NCI-H1930 (cell line): ENCODE measurements at places on chromosomes 3 and 15.

GRCh38 chr15:40150163-40150925 is 10.5 kb upstream of the BUB1B start:
- no peak for DNase-seq

- peak; percentile 68 for DNase-seq
Measured at GRCh38 chr3:168709073-168709472, 613.3 kb upstream of the GOLIM4 start.

- DNase-seq: no peak
Measured at GRCh38 chr3:55721716-55722484, 234.8 kb upstream of the WNT5A start.

DNA sequence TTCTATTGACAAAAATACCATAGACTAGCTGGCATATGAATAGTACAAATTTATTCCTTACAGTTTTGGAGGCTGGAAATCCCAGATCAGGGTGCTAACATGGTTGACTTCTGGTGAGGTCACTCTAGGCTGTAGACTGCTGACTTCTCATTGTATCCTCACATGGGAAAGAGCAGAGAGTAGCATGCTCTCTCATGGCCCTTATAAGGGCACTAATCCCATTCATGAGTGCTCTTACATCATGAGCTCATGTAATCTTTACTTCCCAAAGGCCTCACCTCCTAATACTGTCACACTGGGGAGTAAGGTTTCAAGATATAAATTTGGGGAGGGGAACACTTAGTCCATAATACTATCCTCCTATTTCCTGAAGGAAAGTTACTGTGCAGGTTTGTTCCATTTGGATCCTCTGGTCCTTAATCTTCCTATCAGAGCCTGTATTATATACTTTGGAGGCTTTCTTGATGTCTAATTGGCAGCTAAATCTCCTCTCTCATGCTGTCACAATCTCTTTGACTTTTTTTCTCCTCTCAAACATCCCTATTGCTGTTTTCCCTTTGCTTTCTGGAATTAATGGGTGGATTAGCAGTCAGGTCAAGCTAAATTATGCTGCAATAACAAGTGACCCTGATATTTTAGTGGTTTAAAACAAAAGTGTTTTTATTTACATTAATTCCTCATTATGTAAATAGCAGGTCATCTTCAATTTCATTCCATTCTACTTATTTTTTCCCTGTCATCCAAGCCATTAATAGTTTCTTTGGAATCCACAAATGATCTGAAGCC is 23.1 kb upstream of the LEKR1 start:
- DNase-seq: no peak

DNA sequence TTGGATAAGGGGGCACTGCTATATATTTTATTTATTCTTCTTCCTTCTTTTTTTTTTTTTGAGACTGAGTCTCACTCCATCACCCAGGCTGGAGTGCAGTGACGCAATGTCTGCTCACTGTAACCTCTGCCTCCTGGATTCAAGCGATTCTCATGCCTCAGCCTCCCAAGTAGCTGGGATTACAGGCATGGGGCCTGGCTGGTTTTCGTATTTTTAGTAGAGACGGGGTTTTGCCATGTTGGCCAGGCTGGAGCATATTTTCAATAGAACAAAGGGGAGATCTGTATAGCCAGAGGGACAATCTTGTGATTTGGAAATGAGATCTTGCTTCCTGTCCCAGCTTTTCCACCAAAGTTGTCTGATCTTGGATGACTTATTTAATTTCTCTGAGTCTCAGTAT is 133.1 kb upstream of the ABHD17C start:
- no peak for DNase-seq

DNA sequence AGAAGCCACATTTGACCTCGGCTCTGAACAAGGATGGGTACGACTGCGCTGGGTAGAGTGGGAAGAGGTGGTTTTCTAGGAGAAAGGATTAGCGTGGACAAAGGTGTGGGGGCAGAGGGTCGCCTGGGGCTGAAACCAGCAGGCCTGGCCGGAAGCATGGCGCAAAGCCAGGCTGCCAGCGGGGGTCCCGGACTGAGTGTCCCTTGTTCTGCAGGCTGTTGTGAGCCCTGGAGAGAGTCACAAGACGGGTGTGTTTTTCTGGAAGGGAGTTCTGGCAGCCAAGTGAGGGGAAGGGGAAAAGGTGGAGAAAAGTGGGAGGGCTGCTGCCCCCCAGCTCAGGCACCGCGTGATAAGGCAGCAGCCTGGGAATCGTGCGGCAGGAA is 98.5 kb upstream of the MEF2A start:
- DNase-seq: no peak

DNA sequence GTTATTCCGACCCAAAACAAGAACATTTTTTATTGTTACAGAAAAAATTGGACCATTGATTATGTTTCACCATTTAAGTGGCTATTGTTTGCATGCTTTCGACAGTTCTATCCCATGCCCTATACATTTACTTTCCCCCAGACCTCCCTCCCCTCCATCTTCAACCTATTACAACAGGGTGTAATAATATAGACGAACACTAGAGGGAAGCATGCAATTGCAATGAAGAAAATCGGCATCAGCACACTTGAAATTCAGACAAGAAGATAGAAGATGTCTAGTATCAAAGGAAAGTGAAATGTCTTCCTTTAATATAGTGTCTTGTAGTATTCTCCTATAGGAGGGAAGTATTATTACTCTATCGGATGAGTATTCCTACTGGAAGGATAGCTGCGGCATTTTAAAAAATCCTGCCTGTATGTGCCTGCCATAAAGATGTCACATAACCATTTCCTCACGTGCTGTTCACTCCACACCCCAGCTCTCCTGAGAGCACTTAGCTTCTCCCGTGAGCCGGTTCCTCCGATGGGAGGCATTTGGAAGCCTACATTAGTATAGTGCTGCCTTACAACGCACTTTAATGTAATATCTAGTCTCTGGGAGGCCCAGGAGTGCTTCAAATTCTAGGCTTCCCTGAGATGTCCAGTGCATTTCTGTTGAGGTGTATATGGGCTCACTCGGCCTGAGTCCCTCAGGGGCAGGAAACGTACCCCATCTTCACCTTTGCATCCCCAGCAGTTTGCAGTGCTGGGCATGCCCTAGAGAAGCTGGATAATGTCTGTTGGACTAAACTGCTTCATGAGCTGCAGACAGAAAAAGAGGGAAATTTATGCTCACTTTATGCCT is 17.8 kb upstream of the ERICH6 start:
- peak; percentile 32 for DNase-seq

- no peak for DNase-seq
Measured at GRCh38 chr15:83112233-83112955, 4.9 kb downstream of the TM6SF1 start.

GRCh38 chr3:64828276-64828675 is 140.5 kb upstream of the ADAMTS9 start:
- DNase-seq: no peak

DNA sequence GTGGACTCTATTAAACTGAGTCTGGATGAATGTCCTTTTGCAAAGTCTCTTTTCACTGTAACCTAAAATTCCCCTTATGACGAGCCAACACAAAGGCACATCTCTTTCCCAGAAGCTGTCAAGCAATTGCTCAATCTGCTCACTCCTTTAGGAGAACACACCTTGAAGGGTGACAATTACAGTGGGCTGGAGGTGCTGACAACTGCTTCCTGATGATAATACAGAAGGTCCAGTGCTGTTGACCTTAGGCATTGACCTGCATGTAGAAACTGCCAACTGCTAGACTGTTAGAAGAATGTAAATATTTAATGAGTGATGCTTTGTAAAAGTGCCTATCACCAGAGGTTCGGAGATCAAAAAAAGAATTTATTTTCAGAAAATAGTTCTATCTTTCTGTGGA is 757.7 kb downstream of the GRM7 start:
- no peak for DNase-seq

DNA sequence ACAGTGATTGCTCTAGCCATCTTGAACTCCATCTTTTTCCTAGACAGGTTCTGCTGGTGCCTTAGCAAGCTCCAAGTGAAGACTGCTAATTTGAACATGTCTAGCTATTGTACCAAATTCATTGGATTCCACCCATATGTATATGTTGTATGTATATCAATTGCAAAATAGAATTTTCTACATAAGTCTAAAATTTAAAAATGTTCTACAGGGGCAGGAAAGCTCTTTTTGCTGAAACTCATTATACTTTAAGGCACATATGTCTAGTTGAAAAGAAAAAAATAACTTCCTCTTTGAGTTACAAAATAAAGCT is 845.3 kb downstream of the MCTP2 start:
- no peak for DNase-seq

DNA sequence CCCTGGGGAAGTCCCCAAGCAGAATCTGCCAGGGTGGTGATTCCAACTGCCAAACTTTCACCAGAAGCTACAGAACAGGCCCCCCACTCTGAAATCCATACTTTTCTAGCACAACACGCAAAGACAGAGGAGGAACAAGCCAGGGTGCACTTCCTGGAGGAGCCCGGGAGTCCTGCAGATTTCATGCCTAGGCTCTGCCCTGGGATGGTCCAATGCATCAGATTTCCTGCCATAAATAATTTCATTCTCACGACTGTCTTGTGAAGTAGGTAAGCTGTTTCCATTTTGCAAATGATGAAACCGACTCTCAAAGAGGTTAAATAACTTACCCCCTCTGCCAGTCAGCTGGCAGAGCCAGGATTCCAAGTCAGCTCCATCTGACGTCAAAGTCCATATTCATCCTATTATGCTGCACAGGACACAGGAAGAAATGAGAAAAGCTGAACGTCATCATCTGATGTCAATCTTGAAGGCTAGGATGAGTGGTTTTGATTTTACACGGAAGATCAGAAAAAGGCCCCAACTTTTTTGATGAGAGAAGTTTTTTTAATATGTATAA is 134.8 kb upstream of the IGF1R start:
- DNase-seq: no peak

GRCh38 chr15:35705884-35706585 is 160.1 kb upstream of the DPH6 start:
- no peak for DNase-seq

GRCh38 chr3:37712421-37712820 is 149.3 kb upstream of the CTDSPL start:
- DNase-seq: no peak

- DNase-seq: no peak
Measured at GRCh38 chr3:64493149-64493548, 194.7 kb downstream of the ADAMTS9 start.

DNA sequence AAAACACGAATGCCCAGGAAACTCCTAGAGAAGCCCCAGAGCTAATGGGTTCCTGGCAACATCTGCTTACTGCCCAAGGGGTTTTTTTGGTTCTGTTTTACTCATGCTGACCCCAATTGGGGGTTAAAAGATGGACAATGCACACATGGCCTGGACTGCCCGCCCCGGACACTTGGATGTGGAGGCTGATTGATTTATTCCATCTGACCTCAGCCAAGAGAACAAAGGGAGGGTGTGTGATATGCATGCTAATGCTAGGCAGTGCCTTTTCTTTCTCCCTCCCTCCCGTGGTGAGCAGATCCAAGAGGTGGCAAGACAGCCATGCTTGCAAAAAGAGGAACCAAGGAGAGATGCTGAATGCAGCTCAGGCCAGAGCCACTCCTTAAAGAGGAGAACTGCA is 3.3 kb upstream of the LRTM1 start:
- no peak for DNase-seq

- DNase-seq: no peak
Measured at GRCh38 chr3:137008131-137008530, 50.3 kb downstream of the IL20RB start.

- no peak for DNase-seq
Measured at GRCh38 chr15:75313116-75313845, 22.6 kb upstream of the COMMD4 start.

DNA sequence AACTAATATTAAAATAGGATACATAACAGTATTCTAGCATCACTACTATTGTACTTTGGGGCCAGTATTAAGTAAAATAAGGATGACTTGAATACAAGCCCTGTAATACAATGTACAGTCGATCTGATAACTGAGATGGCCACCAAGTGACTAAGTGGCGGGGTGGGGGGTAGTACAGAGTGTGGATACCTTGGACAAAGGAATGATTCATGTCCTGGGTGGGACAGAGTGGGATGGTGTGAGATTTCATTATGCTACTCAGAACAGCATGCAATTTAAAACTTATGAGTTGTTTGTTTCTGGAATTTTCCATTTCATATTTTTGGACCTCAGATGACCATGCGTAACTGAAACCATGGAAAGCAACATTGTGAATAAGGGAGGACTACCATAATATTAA is 46.0 kb downstream of the SLC7A14 start:
- no peak for DNase-seq

DNA sequence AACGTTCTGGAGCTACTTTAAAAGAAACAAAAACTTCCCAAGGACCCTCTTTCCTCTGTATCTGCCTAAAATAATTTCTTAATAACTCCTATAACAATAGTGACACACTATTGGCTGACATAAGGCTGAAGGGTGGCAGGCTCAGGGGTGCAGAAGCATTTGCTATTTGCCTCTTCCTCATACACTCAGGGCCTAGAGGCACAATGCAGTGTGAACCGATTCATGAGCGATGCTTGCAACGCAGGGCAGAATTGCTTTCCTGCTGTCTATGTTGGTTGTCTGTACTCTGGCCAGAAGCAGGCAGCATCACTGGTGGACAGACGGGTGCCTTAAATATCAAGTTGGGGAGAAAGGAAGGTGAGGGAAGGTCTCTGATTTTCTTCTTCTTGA is 157.4 kb downstream of the AGBL1 start:
- no peak for DNase-seq

DNA sequence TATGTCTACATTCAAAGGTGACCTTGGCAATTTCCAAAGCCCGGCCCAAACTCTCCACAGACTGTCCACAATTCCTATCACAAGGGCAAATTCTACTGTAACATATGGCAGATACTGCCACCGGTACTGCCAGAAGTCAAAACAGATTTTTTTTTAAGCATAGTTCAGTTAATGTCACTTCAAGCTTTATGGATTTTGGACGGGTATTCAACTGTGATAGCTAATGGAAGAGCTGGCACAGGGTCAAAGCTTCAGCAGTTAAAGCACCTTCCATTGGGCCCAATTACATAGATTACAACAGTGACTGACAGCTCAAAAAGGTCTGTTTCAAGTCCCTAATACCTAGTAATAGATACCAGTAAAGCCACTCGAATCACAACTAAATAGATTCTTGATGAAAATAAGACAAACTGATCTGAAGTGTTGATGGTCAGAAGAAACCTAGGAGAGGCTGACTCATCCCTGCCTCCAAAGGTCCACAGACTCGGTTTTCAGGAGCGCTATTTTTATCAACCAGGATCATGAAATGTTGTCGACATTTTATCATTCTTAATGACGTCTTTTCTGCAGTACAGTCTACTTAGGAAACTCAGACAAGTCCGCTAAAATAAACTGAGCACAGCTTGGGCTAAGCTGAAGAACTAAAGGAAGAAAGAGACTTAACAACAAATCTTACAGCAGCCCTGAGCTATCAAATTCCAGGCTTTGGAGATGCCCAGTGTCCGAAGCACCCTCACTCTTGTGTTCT is 38.7 kb downstream of the ANXA2 start:
- no peak for DNase-seq
